ENCODE measurements at places on chromosomes 1 and 21.

DNA sequence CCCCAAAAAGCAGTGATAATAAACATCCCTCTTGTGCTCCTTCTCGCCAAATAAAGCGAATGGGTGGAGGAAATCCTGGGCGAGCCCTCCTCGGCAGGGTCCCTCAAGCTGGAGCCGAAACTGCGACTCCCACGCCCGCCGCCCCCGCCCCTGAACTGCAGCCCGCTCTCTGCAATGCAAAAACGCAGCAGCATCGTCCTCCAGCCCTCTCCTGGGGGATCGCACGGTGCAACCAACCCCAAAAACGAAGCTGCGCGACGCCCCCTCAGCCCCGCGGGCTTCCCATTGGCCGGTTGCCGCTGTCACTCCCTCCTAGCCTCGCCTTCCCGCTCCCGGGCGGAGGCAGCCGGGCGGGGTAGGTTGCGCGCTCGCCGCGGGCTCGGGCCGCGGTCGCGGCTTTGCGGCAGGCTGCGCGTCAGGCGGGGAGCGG, at the start of gene TMCC2:
TSS of gene TMCC2 (plus strand) at position 363 of the 430 bp plus-strand sequence. CDS start 619 bp downstream, outside the sequence.
- DNase-seq = peak; percentile 76

DNA sequence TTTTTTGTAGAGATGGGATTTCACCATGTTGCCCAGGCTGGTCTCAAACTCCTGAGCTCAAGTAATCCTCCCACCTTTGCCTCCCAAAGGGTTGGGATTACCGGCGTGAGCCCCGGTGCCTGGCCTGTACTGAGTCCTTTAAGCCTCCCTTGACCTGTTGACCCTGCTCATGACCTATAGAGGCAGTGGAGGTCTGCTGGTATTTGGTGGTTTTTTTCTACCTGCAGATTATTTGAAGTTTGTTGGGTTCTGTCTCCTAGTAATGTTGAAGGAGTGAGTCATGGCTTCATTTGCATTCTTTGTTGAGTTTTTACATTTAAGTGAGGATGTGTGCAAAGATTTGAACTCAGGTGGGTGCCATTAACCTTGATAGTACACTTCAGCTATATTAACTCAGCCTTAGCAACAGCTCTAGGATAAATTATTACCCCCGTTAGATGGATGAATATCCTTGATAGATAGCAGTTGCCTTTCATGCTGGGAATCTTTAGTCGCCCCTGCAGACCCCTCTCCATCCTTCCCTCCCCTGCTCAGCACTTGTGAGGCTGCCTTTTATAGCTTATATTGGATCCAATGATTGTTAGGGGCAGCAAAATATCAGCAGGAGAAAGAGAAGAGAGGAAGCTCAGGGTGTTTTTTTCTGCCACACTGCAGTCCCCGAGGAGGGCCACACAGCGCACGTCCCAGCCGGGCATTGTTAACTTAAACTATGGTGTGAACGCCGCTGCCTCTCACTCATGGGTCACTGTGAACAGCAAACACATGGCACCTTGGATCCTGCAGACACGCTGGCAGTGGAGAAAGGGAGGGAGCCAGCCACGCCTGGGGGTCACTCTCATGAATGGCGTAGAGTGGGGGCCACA, 14.9 kb upstream of the NPPB start:
- DNase-seq = no peak

DNA sequence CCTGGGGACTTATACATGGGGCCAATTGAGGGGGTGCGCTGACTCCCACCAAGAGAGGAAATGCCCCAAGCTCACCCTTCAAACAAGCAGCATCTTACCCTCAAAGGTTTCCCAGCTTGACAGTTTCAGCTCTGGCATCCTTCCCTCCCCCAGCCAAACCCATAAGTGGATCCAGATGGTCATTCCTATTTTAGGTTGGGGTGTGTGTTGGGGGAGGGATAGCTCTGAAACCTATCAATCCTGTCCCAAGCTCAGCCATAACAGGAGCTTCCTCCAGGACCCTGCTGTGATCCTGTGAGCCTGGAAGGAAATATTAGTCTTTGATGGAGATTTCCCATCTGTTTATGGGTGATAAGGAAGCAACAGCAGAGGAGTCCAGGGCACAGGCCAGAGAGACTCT, 3.4 kb upstream of the TMEM222 start:
- no peak for DNase-seq

DNA sequence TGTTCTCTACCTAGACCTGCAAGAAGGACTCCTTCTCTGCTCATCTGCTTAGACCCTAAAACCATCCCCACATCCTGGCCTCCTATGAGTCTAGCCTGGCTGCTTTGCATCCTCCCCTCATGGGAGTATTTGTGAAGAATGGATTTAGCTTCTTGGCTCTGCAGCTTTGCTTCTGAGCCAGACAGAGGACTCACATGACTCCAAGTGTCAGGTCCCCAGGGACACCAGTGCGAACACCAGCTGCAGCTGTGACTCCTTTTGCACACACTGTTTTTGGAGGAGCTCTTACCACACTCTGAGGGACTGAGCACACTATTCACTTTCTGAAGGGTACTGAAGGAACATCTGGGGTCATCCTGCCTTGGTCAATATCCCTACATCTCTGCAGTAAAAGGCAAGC, 131.8 kb upstream of the SGIP1 start:
- no peak for DNase-seq

GRCh38 chr1:103171041-103171590, 62.8 kb upstream of the COL11A1 start:
- DNase-seq = no peak

DNA sequence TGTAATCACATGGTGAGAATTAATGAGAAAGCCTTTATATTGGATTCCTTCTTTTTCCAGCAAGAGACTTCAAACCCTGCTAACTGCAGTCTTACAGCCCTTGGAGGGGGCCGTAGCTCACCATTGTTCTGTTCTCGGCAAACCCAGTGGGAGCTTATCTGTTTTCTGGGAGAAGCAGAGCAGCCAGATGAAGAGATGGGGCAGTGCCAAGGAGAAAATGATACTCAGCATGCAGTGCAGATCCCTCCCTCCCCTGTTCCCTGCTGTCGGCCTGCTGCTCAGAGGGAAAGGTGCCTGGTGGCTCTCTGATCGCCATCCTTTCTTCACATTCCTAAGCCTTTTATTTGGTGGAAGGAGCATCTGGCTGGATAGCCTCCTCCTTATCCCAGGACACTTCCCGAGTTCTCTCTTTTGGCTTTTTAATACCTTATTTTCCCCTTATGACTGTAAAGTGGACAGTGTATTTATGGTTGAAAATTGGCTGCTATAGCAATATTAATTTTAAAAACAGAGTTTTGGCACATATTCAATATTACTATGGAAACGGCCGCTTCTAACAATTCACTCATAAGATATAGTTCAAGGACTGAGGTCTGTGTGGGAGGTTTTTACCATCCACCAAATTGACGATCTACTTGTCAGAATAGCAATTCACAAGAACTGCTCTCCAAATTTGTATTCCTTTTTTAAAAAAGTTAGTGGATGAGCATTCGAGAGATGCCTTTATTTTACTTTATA, 203.4 kb downstream of the CRB1 start:
- no peak for DNase-seq

GRCh38 chr1:86787621-86788020, 83.2 kb downstream of the SH3GLB1 start:
- no peak for DNase-seq

GRCh38 chr1:172117800-172118199, 276.5 kb downstream of the DNM3 start:
- no peak for DNase-seq

DNA sequence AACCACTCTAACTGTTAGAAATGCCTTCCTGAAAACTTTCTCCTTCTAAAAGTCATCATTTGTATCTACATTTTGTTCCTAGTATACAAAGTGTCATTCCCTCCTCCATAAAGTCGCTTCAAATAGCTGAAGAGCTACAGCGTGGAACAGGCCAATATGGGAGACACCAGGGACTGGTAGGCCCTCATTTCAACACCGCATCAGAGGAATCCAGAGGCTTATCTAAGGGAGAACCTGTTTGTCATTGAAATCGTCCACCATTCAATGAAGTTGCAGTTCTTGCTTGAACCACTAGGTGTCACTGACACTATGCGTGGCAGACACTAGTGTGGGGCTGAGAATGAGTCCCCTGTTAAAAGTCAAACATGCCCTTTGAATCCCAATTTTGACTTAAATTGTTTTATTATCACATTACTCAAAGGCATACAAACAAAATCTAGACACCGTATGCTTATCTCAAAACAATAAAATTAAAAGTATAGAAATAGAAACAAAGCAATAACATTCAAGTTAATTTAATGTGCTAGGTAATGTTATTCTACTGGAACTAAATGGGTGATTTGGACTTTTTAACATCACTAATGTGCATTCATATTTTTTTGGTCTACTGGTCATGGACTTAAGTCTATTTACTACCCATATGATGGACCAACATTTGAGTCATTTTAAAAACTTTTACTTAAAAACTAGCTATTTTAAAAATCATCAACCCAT, 182.3 kb downstream of the FCRL5 start:
- peak; percentile 38 for DNase-seq

DNA sequence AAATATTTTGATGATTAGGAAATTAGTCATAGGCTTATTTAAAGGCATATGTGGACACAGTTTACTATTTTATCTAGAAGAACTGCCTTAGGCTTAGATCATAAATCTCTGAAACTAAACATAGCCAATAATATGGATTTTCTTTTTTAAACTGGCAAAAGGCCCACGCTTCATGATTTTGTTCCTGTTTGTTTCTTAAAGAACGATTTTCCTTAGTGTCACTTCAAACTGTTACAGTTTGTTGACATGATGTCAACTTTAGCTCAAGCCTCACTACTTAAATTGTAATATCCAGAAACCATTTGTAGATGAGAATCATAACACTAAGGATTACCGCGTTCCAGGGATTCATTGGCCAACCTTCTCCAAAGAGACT, 322.6 kb downstream of the HHIPL2 start:
- no peak for DNase-seq

GRCh38 chr1:113353580-113353979, 36.7 kb upstream of the MAGI3 start:
- no peak for DNase-seq

DNA sequence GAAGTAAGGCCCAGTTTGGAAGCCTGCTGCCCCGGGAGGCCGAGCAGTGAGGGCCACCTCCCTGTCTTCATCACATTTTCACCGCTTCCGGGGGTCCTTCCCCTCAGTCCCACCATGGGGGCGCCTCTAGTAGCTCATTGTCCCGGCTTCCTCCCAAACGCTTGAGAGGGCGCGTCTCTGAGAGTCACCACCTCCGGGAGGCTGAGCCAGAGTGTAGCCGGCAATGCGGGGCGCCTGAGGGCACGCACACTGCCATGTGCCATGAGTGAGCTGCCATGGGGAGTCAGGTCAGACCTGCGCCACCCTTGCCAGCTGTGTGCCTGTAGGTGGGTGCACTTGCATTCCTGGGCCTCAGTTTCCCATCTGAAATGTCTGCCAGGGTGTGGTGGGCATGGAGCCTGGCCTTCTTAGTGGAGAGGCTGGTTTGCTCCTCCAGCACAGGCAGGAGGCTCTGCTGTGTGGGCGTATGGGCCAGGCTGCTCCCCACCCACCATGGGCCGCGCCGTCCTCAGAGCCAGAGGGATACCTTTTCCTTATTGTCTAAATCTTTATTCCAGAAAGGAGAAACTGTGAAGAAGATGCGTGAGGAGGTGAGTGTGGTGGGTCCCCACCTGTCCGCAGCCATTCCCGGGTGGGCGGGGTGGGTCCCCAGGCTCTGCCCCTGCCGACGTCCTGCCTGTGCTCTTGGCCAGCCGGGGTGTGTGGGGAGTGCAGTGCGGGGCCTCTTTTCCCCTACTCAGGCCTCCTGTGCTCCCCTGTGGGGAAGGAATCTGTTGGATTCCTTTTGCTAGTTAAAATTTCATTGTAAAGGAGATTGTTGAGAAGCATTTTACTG, 81.3 kb upstream of the COL6A1 start:
- DNase-seq = no peak

GRCh38 chr1:183279835-183280234, 93.8 kb downstream of the LAMC2 start:
- no peak for DNase-seq

DNA sequence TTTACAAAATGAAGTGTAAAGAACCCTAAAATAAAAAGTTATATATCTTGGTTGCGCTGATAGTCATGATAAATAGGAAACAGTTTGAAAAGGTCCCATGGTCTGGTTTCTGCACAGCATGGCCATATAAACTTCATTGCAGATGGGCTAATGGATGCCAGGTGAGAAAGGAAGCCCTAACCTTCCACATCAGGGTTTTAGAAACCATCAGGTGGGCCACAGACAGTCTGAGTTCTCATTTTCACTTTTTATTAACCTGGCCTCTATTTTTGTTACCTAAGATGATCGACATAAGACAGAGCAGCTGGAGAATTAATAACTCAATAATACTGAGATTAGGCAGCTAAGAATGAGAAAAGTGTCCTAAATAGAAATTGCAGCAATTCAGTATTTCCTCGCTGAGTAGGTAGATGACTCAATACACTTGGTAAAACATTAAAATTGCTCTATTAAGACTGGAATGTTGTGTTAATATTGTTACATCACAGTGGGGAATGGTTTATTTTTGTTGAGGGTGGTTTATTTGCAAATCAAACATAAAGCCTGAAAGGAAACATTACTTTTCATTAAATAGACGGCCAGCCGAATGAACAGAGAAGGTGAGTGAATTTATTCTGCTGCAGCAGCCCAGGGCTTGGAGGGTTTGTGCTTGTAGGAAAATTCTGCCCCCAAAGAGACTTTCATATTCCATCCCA, 21.1 kb downstream of the C1orf21 start:
- DNase-seq = no peak

GRCh38 chr1:155188268-155188667, 14.6 kb downstream of the TRIM46 start:
- no peak for DNase-seq

GRCh38 chr1:222028676-222029075, 286.8 kb upstream of the DUSP10 start:
- no peak for DNase-seq

DNA sequence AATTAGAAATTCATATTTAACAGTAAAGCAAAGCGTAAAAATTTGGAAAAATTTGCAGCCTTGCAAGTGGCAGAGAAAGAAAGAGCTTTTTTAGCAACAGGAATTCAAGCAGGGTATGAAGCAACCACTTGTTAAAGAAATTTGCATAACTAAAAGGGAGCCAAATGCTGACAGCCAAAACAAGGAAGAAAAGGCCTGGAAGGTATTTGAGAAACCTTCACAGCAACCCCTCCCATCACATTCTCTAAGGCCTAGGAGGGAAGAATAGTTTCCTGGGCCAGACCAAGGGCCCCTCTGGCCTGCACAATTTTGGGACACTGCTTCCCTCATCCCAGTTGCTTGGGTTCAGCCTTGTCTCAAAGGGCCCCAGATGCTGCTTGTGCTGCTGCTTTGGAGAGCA, 672.4 kb upstream of the TMPRSS15 start:
- DNase-seq = no peak

Data from stimulated activated CD4-positive, alpha-beta T cell treated with anti-CD3 and anti-CD28 coated beads, Interleukin-2, amount 100 ng/mL, for 48 hours (primary cell).